Posterior vena cava (tissue), 2 donors: ENCODE measurements at places on chromosomes 4 and X. TPM values are rescaled to one million over a fixed set of nuclear protein-coding genes. Genes with fewer than 3 reads are reported as not detected.

TAF7L gene
- not detected for total RNA-seq

GRCh38 chr4:182823576-182823975, 93.6 kb downstream of the DCTD start:
- DNase-seq = no peak

DNA sequence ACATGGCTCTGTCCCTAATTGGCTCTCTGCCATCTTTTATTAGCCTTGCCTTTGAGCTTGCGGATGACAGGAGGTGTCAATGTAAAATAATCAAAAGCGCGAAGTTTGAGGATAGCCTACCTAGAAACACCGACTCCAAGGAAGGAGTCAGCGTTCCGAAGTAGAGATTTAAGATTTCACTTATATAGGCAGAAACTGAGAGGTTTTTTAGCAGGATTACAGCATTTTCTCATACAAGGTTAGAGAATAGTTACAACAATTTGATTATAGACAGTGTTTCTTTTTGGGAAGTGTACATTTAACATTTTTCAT, 499 bp upstream of the NFXL1 start:
- DNase-seq = no peak

GRCh38 chrX:118420462-118420861, 74.6 kb downstream of the WDR44 start:
- no peak for DNase-seq

GPM6B gene
- total RNA-seq = 4.1 TPM

POLN gene
- 3.5 TPM for total RNA-seq

GRCh38 chrX:139178980-139179379, 351.6 kb upstream of the F9 start:
- no peak for DNase-seq

- DNase-seq = no peak
Measured at GRCh38 chr4:65383589-65384305, 286.5 kb downstream of the EPHA5 start.

DNA sequence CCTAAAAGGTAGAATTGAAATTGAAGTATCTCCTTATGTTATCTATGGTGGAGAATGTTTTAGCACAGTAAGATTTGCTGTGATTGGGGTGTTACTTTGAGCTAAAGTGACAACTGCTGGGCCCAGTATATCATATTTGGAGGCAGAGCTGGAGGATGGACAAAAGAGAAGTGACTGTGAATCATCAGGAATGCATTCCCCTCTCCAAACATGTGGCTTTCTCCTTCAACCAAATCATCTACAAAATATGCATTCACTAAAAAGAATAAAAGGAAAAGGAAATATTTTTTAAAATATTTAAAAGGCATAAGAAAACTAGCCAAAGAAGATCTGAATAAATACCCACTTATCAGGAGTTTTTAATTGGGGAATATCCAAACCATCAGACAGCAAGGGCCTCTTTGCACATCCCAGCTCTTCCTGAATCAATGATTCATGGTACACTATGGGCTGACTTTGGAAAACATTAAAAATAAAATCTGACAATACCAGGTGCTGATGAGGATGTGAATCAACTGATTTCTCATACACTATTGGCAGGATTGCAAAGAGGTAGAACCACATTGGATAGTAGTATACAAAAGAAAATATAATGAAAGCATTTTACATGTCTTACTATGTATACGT, 671.7 kb upstream of the NR3C2 start:
- no peak for DNase-seq

IL13RA1 gene
- 79.0 TPM for total RNA-seq

DNA sequence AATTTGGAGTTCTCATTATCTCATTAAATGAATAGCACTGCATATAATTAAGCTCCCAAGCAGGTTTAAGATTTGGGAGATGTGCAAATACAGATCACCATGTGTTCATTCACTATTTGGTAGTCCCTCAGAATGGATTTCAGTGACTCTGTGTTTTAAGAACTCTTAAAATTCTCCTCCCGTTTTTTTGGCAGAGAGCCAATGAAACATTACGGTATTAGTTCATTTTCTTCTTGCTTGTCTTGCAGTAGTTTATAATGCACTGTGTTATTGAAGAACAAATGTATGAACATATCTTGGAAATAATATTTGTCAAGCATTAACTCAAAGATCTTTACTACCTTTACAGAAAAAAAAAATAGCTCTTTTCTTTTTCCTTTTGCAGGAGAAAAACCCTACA, 32.7 kb downstream of the KLF3 start:
- no peak for DNase-seq

ERVMER34-1 gene
- total RNA-seq = 0.14 TPM

YIPF6 gene
- total RNA-seq = 35.2 TPM

DNA sequence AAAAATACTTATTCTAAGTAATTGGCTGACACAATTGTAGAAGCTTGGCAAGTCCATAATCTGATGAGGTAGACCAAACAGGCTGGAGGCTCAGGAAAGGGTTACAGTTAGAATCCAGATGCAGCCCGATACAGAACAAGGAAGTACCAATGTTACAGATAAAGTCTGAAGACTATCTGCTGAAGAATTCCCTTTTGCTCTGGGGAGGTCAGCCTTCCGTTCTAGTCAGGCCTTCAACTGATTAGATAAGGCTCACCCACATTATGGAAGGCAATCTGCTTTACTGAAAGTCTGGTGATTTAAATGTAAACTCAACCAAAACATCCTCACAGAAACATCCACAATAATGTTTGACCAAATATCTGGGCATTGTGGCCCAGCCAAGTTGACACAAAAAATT, 7.4 kb upstream of the DYNLT3 start:
- DNase-seq = no peak
